ENCODE measurements at places on chromosomes 5 and 9.

DNA sequence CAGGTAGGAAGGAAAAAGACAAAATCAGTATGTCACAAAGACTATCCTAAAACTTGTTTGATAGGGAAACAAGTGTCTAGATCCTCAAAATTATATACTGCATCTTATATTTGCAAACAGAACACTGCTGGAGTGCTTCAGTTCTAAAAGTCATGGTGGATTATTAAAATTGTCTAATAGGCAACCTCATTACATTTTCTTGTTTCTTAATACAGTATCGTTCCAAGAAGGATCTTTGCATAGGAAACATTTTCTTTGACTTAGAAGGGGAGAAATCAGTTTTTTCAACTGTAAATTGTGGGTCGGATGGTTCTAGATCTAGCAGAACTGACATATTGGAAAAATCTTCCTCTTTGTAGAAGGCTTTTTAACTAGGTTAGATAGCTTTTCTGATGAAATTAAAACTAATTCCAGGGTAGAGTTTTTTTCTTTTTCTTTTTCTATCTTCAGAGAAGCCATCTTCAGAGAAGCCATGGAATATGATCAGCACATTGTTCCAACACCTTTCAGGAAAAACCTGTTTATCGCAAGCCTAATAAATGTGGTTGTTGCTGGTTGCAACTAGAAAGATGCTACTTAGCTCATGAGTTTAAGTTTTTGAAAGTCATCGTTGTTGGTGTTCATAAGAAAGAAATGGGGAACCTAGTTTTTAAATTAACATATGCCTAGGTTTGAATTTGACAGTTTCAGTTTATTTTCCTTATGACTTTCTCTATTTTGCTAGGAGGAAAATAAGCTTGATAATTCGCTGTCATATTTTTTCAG is 7.4 kb downstream of the CPEB4 start:
- H3K36me3 ChIP-seq = no peaks in the 10 kb centered on the region
- H3K4me3 ChIP-seq = peak overlapping the region; percentile 24
- no peak overlapping the region for H3K27ac ChIP-seq
- H3K27me3 ChIP-seq = no peaks in the 10 kb centered on the region
- no peak for DNase-seq
- peaks cover 3% of the 10 kb centered on the region for H3K4me1 ChIP-seq

GRCh38 chr5:179697993-179698934 is 503 bp upstream of the CANX start:
- H3K27ac ChIP-seq = peak overlapping the region; percentile 98
- peaks cover 11% of the 10 kb centered on the region for H3K4me1 ChIP-seq
- DNase-seq = peak; percentile 98
- no peaks in the 10 kb centered on the region for H3K27me3 ChIP-seq

- no peaks in the 10 kb centered on the region for H3K27me3 ChIP-seq
- H3K36me3 ChIP-seq = no peaks in the 10 kb centered on the region
- DNase-seq = no peak
- H3K4me1 ChIP-seq = no peaks in the 10 kb centered on the region
- no peak overlapping the region for H3K4me3 ChIP-seq
Observed at GRCh38 chr5:172493461-172493860, 39.1 kb upstream of the SH3PXD2B start.

GRCh38 chr5:25851301-25851700 is 1187.1 kb downstream of the CDH9 start:
- no peaks in the 10 kb centered on the region for H3K4me1 ChIP-seq
- DNase-seq = no peak
- no peaks in the 10 kb centered on the region for H3K36me3 ChIP-seq
- no peak overlapping the region for H3K4me3 ChIP-seq
- H3K27me3 ChIP-seq = no peaks in the 10 kb centered on the region

GRCh38 chr5:120817044-120817985 is 353.2 kb downstream of the PRR16 start:
- no peak overlapping the region for H3K4me3 ChIP-seq
- H3K27me3 ChIP-seq = no peaks in the 10 kb centered on the region
- H3K36me3 ChIP-seq = no peaks in the 10 kb centered on the region
- no peaks in the 10 kb centered on the region for H3K4me1 ChIP-seq
- no peak overlapping the region for H3K27ac ChIP-seq

- H3K27ac ChIP-seq = no peak overlapping the region
- no peaks in the 10 kb centered on the region for H3K27me3 ChIP-seq
- no peak for DNase-seq
Observed at GRCh38 chr9:92455217-92455616, 27.1 kb downstream of the ASPN start.

- H3K27me3 ChIP-seq = no peaks in the 10 kb centered on the region
- H3K4me3 ChIP-seq = no peak overlapping the region
- no peak overlapping the region for H3K27ac ChIP-seq
- DNase-seq = no peak
Observed at GRCh38 chr9:85640425-85640824, 101.3 kb downstream of the AGTPBP1 start.

DNA sequence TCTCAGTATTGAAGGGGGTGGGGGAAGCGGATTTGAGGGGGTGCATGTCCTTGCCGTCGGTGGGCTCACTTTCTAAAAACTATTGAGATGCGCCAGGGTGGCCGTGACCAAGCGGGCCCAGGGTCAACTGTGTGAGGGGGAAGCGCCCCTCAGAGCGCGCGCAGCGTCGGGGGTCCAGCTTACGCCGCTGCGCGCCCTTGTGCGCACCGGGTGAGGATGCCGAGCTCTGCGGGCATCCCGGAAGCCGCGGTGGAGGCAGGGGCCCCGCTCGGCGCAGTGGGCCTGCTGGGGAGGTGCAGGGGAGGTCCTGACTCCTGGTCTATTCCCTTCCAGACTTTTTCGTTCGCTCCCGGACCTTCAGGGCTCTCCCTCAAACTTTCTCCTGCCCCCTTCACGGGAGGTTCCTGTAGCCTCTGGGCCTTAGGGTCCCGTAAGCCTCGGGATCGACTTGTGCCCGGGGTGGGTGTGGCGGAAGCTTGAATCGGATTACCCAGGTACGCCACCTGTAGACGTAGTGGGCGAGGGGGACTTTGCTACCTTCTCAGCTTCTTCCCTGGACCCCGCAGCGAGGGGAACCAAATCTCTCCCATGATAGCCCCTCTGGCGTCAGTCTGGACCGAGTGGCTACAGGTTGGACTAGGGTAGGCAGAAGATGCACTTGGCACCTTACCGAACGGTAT is 2.5 kb upstream of the PRDM6 start:
- no peaks in the 10 kb centered on the region for H3K4me1 ChIP-seq
- H3K27ac ChIP-seq = no peak overlapping the region
- no peak for DNase-seq
- H3K27me3 ChIP-seq = no peaks in the 10 kb centered on the region

DNA sequence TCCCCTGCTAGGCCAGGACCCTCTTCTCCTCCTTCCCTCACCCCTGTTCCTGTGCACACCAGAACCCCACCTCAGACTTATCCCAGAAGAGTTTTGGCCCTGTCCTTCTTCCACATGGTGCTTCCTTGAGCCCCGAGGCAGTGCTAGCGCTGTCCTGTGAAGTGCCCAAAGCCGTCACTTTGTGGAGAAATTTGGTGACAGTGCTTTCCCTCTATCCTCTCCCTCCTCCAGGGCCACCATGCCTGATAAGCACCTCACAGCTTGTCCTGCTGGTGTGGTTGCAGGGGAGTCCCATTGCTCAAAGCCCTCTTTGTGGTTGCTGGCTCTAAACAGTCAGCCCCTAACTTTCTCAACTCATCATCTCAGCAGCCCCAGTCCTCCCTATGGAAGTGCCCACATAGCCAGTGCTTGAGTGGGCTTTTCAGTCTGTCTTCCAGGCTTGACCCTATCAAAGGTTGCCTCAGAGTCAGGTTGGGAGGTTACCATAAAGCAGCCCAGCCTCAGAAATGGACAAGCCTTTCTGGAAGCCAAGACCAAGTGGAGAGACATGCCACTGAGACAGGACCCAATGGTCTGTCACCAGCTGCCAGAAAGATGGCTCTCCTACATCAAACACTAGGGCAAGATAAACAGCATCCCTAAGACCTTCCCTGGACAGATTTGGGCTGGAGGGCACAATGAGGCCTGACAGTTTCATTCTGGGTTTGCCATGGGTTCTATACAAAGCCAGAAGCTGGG is 18.0 kb downstream of the IGIP start:
- no peaks in the 10 kb centered on the region for H3K27me3 ChIP-seq
- H3K27ac ChIP-seq = no peak overlapping the region
- DNase-seq = peak; percentile 41
- H3K36me3 ChIP-seq = no peaks in the 10 kb centered on the region
- H3K4me1 ChIP-seq = peaks cover 21% of the 10 kb centered on the region

- H3K4me1 ChIP-seq = no peaks in the 10 kb centered on the region
- no peaks in the 10 kb centered on the region for H3K27me3 ChIP-seq
- H3K4me3 ChIP-seq = no peak overlapping the region
Observed at GRCh38 chr9:126453156-126453963, 126.7 kb downstream of the MVB12B start.

- no peak for DNase-seq
- H3K4me1 ChIP-seq = peaks cover 2% of the 10 kb centered on the region
- H3K4me3 ChIP-seq = no peak overlapping the region
- H3K36me3 ChIP-seq = peaks cover 18% of the 10 kb centered on the region
- H3K27ac ChIP-seq = peak overlapping the region; percentile 5
- H3K27me3 ChIP-seq = no peaks in the 10 kb centered on the region
Observed at GRCh38 chr9:109424618-109425017, 73.5 kb downstream of the PTPN3 start.

GRCh38 chr5:43604699-43605098 is 1.7 kb downstream of the NNT start:
- H3K27ac ChIP-seq = peak overlapping the region; percentile 86
- no peak overlapping the region for H3K4me3 ChIP-seq
- H3K36me3 ChIP-seq = peaks cover 3% of the 10 kb centered on the region

- H3K36me3 ChIP-seq = no peaks in the 10 kb centered on the region
- no peak overlapping the region for H3K27ac ChIP-seq
Observed at GRCh38 chr5:135444360-135444759, 2.8 kb downstream of the DCANP1 start.

- H3K27ac ChIP-seq = no peak overlapping the region
- no peaks in the 10 kb centered on the region for H3K4me1 ChIP-seq
- no peaks in the 10 kb centered on the region for H3K36me3 ChIP-seq
- H3K4me3 ChIP-seq = no peak overlapping the region
- no peaks in the 10 kb centered on the region for H3K27me3 ChIP-seq
Observed at GRCh38 chr9:134983074-134983473, 65.4 kb upstream of the FCN1 start.

GRCh38 chr5:43485406-43485805 is 1.7 kb upstream of the TMEM267 start:
- no peak overlapping the region for H3K27ac ChIP-seq
- H3K27me3 ChIP-seq = no peaks in the 10 kb centered on the region
- no peak overlapping the region for H3K4me3 ChIP-seq
- peaks cover 7% of the 10 kb centered on the region for H3K4me1 ChIP-seq

GRCh38 chr5:137564398-137564961 is 65.4 kb upstream of the SPOCK1 start:
- H3K4me1 ChIP-seq = no peaks in the 10 kb centered on the region
- H3K36me3 ChIP-seq = no peaks in the 10 kb centered on the region
- DNase-seq = no peak
- H3K27me3 ChIP-seq = no peaks in the 10 kb centered on the region
- no peak overlapping the region for H3K4me3 ChIP-seq
- H3K27ac ChIP-seq = no peak overlapping the region

GRCh38 chr5:147073098-147073497 is 161.7 kb upstream of the STK32A start:
- H3K4me3 ChIP-seq = no peak overlapping the region
- H3K27me3 ChIP-seq = no peaks in the 10 kb centered on the region
- no peaks in the 10 kb centered on the region for H3K36me3 ChIP-seq
- no peak overlapping the region for H3K27ac ChIP-seq

Data from ascending aorta (tissue), 2 donors.